ENCODE measurements at places on chromosomes 1 and 21.

- DNase-seq: peak; percentile 91
Observed at GRCh38 chr1:156926175-156926574, 5.7 kb downstream of the LRRC71 start.

GRCh38 chr1:206655471-206655882, 20.1 kb downstream of the DYRK3 start:
- no peak for DNase-seq

- DNase-seq: no peak
Observed at GRCh38 chr21:45548711-45549491, 6.7 kb upstream of the SLC19A1 start.

- no peak for DNase-seq
Observed at GRCh38 chr1:246933893-246934292, 2.1 kb upstream of the AHCTF1 start.

GRCh38 chr1:18151436-18152122, 44.0 kb downstream of the IGSF21 start:
- no peak for DNase-seq

GRCh38 chr1:12168451-12169160, 1.8 kb downstream of the TNFRSF1B start:
- no peak for DNase-seq
